ENCODE measurements at places on chromosomes 7 and 10.

DNA sequence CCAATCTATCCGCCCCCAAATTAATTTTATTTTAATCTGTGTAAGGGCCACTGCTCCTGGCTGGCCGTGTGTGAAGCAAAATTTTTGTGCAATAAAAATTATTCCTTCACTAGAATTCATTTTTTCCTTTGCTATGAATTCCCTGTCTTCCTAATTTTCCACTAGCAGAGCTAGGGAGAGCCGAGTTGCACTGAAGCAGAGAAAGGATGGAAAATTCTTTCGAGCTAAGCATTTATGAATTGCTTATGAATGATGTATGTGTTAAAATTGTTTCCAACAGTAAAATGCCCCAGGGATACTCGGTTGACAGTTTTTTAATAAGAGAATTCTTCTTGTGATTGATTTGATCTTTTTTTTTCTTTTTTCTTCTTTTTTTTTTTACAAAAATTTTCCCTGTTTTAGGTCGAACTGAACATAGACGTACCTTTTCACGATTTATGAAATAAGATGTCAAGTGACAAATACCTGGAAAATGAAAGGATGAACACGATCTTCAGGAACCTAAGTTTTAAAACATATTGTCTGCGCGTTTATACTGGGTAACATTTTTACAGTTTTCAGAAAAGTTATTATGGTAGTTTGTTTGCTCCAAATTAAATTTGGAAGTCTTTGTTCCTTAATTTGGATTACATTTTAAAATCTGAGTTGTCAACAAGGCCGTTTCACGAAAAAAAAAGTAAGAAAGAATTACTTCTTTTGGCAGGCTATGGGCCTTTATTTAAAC, 288.8 kb upstream of the NFE2L3 start:
- no peak for DNase-seq

- DNase-seq = no peak
These were observed 955.6 kb downstream of the GATA3 start for GRCh38 chr10:9010093-9010492.

GRCh38 chr10:63068246-63068645, 64.9 kb upstream of the NRBF2 start:
- no peak for DNase-seq

- no peak for DNase-seq
These were observed 104.2 kb downstream of the SAMD9 start for GRCh38 chr7:93013446-93014061.

DNA sequence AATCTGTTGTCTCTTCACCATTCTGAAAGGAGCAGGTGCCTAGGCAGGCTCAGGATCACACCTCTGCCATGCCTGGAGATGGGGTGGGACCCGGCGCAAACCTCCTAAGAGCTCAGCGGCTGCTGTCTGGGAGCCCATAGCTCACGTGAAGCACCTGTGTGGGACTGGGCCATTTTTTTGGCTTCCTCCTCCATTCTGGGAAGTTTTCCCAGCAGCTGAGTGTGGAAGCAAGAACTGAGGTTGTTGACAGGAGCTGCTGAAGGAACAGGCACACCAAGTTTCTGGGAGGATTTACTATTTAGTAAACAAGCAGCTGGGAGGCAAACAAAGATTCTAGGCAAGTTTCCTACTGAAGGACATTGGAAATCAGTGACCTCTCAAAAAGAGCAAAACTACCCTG, 77.3 kb downstream of the FAM13C start:
- DNase-seq = no peak

- DNase-seq = no peak
These were observed 8.8 kb downstream of the DCLRE1C start for GRCh38 chr10:14945108-14945507.

DNA sequence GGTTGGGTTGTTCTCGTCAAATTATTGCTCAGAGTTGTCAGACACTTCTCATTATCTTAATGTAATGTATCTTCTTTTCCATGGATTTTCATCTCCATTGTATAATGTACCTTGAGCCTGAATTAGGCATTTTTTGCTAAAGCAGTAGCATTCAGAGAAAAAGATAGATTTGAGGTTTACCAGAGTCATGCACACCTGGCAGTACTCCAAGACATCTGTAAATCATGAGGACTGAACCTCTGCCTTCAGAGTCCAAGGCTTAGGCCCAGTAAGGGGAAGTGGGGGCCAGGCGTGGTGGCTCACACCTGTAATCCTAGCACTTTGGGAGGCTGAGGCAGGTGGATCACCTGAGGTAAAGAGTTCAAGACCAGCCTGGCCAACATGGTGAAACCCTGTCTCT, 624.3 kb upstream of the MBL2 start:
- DNase-seq = no peak

DNA sequence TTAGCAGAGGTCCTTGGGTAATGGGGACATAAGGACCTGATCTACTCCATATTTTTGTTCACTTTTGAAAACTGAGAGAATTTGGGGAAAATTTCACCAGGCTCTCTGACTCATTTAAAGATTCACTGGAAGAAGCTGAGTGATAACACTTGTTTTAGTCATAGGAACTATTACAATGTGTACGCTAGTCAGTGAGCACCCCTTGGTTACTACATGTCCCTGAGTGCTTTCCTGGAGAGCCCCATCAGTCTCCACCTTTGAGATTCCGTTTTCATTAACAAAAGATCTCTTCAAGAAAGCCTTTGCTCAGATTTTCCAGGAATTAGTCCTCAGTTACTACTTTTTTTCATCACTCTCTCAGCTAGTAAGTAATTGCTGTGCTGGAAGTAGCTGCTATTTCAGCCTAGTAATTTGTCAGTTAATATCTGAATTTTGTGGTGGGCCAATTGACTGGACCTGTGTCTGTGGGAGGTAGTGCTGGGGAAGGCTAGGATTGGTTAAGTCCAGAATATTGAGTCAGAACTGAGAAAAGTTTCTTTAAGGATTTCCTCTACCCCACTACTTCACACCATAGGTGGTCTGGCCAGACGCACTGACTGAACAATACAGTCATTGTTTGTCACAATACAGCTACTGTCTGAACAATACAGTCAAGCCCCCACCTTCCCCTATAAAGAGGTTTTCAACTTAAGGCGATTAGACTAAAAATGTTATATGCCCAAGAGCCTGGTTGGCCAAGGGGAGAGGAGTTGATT, 235.0 kb downstream of the CCDC7 start:
- no peak for DNase-seq

- no peak for DNase-seq
These were observed 14.4 kb downstream of the STK32C start for GRCh38 chr10:132293201-132293812.

- no peak for DNase-seq
These were observed 51.4 kb upstream of the SCIN start for GRCh38 chr7:12518920-12519681.

DNA sequence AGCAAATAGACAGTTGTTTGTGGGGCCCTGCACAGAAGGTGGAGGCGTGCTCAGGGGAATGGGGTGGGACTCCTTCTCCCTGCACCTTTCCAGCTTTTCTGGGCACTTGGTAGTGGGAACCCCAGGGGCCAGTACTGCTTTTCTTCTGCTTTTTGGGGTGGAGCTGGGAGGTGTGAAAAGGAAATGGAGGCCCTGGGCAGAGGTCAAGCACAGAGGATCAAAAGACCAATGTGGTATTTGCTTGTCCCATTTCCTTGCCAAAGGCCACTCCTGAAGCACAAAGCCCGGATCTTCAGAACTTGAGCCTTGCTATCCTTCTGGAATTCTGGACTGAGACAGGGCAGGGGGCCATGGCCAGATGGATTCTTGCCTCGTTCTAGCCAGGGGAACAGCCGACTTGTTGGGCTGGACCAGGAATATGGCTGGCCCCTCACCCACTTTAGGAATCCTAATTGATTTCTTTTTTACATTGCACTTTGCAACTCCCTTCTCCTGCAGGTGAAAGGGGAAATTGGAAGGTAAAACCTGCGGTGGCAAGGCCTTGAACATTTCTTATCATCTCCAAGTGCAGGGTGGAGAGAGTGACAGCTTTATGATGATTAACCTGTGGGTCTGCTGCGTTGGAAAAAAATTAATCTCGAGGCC, 26.5 kb downstream of the ADRA2A start:
- no peak for DNase-seq

GRCh38 chr7:155107126-155107525, 37.0 kb downstream of the HTR5A start:
- no peak for DNase-seq

GRCh38 chr7:985915-986741, 3.1 kb downstream of the CYP2W1 start:
- DNase-seq = no peak

DNA sequence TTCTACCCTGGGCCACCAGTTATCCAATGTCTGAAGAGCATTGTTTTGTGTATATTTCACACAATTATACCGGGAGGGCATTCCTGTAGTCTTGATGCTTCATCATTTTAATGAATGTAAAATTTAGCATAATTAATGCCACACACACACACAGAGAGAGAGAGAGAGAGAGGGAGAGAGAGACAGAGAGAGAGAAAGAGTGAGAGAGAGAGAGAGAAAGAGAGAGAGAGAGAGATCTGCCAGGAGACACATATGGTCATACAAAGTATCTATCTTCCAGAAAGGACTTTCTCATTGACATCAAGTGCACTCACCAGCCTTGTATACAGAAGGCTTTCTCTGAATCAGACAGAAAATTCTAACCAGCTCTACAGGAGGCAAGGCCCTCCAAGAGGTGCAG, 72.3 kb downstream of the KLF6 start:
- no peak for DNase-seq

GRCh38 chr7:81273601-81274397, 354.9 kb upstream of the SEMA3C start:
- DNase-seq = no peak

DNA sequence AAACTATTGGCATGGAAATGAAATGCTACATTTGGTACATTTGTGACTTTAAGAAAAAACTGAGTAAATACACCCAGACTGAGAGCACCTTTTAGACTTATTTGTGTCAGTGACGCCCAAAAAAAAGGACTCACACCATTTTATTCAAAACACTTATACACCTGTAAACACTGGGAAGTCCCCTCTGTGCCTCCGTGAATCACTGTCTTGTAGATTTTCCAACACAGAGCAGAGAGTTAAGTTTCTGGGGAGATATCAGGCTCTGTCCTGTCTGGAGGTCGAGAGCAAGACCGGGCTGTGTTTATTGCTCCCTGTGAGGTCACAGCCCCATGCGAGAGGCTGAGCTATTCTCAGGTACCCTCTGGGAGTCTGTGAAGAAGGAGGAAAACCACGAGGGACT, 60.7 kb upstream of the TM9SF3 start:
- no peak for DNase-seq

DNA sequence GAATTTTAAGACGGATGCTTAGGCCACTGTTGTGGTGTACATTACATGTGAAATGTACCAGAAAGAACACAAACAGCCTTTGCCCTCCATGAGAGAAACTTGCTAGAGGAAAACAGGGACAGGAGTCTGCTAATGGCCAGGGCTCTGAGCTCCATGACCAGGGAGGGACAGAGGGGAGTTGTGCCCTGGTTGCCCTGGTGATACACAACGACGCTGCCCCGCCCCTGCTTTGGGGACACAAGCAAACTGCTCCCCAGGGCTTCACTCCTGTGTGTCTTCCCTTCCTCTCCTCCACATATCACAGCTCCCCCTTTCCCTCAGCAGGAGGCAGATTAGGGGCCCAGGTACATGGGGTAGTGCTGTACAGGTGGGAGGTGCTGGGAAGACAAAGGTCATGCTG, 36.2 kb downstream of the AMPH start:
- no peak for DNase-seq

DNA sequence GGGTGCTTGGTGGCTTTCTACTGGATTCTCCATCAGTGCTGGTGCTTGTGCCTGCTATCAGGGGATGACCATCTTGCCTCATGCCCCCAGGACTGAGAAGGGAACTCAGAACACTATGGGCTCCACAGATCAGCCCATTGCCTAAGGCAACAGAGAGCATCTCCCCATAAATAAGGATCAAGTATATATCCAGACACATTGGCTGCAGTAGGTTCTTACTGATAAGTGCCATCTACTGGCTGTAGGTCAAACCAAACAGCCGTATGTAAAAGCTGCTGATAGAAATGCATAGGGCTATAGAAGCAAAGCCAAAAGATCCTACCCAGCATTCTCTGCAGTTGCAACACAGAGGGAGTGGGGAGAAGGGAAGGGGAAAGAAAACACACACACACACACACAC, 153.7 kb downstream of the CDK14 start:
- DNase-seq = no peak

DNA sequence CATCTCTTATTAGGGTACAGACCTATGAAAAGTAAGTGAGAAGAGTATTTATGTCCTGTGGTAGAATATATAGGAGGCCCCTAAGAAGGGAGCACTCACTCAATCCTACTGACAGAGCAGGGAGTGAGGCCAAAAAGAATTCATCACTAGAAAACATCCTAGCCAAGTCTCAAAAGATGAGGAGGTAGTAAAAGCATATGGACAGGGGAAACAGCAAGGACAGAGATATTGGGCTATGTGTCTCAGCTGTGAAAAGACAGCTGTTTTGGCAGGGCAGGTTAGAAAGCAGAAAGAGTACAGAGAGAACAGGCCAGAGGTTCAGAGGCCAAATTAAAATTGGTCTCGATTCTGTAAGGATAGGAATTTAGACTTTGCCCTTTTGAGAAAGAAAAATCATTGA, 548.3 kb upstream of the ANKRD30A start:
- no peak for DNase-seq

DNA sequence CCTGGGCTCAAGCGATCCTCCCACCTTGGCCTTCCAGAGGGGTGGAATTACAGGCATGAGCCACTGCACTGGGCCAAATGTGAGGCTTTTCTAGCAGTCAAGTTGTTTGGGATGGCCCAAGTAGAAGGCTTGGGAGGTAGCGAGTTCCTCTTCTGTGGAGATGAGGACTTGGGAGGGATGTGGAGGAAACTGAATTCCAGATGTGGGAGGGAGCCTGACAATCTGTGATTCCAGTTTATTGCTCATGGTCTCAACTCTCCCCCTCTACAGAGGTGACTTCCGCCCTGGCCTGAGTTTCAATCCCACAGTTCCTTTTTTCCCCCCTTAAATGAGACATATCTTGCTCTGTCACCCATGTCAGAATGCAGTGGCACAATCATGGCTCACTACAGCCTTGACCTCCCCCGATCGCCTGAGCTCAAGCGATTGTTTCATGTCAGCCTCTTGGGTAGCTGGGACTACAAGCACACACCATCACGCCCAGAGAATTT, 3.4 kb downstream of the STYXL1 start:
- no peak for DNase-seq
